ENCODE measurements at places on chromosomes 11 and 22. TPM values are rescaled to one million over a fixed set of nuclear protein-coding genes. Genes with fewer than 3 reads are reported as not detected.

The SLC7A4 gene
- total RNA-seq, result 1.6 TPM

The TRIM6 gene
- total RNA-seq, result 0.31 TPM

The LRRC74B gene
- total RNA-seq, result 0.31 TPM

The MRPL48 gene
- 32.2 TPM for total RNA-seq

All from parietal lobe (tissue), 2 donors.